ENCODE measurements at places on chromosomes 6 and 20. TPM values are rescaled to one million over a fixed set of nuclear protein-coding genes. Genes with fewer than 3 reads are reported as not detected.

Gene FAM184A
- total RNA-seq = not detected

Gene MOG
- not detected for total RNA-seq

Gene PLG
- total RNA-seq = not detected

Gene GNAS-AS1
- total RNA-seq = not detected

Gene HCRTR2
- not detected for total RNA-seq

Gene NOX3
- not detected for total RNA-seq

Gene SYTL3
- total RNA-seq = 1.5 TPM

Gene OXT
- total RNA-seq = not detected

Gene DACT2
- total RNA-seq = 0.14 TPM

Gene ADGRF4
- 15.7 TPM for total RNA-seq

Gene CST2
- total RNA-seq = 0.27 TPM

Gene SAMD3
- total RNA-seq = not detected

Gene AHCY
- total RNA-seq = 316 TPM

Gene KCNQ5
- 1.5 TPM for total RNA-seq

Gene KCNB1
- total RNA-seq = 3.6 TPM

Gene GNMT
- total RNA-seq = not detected

Gene BTN1A1
- not detected for total RNA-seq

Gene CLDN20
- total RNA-seq = not detected

Gene SLC52A3
- total RNA-seq = 0.57 TPM

Gene SPATA25
- total RNA-seq = 0.53 TPM

Gene ELOVL4
- 1.6 TPM for total RNA-seq

Gene BPIFB2
- not detected for total RNA-seq

Gene FAM83D
- total RNA-seq = 63.6 TPM

Gene GATA5
- total RNA-seq = 0.75 TPM

Gene SCRT2
- not detected for total RNA-seq

Gene DNAH8
- total RNA-seq = not detected

Gene TMEM244
- total RNA-seq = not detected

Gene NKAIN4
- 8.3 TPM for total RNA-seq

Gene RBPJL
- not detected for total RNA-seq

Gene MLIP
- total RNA-seq = not detected

Gene COL11A2
- total RNA-seq = 0.83 TPM

Gene SNAI1
- total RNA-seq = 12.0 TPM

Gene PRSS16
- 3.2 TPM for total RNA-seq

Gene TSPO2
- not detected for total RNA-seq

Gene LIME1
- total RNA-seq = 7.4 TPM

Gene MARCKS
- 19.7 TPM for total RNA-seq

Gene EBF4
- 3.9 TPM for total RNA-seq

Gene ENPP5
- total RNA-seq = not detected

Gene PHACTR3
- 0.23 TPM for total RNA-seq
